Muscle of back (tissue), 13 donors: ENCODE measurements at places on chromosomes 2 and 18.
A peak's percentile ranks its signal among the peaks of the same experiment; 100 is the strongest.

- no peak for DNase-seq
These were observed 2.4 kb downstream of the RALB start for GRCh38 chr2:120255071-120255470.

DNA sequence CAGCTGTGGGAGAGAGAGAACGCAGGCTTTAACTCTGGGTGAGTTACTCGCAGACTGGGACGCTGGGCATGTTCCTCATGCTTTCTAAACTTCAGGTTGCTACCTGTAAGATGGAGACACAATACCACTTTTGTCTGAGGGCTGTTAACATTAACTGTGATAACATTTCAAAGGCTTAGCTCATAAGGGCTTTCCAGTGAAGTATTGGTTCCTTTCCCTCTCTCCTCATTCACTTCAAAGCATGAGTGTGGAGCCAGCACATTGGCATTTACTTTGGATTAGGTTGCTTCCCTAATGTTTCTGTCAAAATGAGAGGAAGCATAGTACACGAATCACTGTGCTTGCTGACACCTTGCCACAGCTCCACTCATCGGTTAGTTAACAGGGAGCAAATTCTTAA is 30.2 kb downstream of the INSIG2 start:
- DNase-seq = no peak

- DNase-seq = peak; percentile 12
These were observed 272.9 kb upstream of the NRP2 start for GRCh38 chr2:205409411-205409810.

DNA sequence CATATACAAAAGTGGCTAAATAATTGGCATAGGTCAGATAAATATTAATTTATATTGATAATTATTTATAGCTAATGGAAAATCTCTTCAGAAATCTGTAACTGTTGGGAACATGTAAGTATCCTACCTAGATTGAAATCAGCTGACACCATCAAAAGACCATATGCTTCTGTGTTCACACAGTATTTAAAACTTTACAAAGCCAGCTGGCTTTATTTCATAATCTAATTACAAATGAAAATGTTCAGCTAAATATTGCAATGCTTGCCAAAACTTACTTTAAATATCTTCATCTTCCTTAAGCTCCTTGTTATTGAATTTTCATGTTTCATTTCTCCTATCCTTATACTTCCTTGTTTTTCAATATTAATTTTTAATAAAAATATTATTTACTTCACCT is 190.9 kb upstream of the DOK6 start:
- DNase-seq = no peak

DNA sequence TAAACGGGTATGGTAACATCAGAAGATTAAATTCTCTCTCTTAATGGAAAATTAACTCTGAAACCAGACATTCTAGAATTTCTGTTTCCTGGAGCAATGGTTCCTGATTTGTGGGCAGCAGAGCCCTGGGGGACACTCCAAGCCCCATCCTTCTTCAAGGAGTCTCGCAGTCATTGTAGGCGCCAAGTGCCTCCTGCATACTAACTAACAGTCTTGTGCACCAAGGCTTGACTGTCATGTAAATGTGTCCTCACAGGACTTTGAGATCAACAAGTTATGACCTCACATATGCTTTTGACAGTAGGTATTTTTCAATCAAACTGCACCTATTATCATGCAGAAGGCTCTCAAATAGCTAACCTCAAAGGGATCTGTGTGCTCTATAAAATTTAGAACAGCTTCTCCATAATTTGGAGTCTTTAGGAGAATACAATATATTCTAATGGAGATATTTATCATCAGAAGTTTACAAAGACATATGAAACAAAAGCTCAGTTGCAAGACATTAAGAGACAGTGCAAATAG is 52.1 kb upstream of the COPS8 start:
- no peak for DNase-seq

GRCh38 chr2:101724125-101724474 is 26.6 kb downstream of the MAP4K4 start:
- DNase-seq = no peak
